Muscle of leg (tissue), 16 donors: ENCODE measurements at places on chromosomes 12 and 14. TPM values are rescaled to one million over a fixed set of nuclear protein-coding genes. Genes with fewer than 3 reads are reported as not detected.

Gene CDKL1
- 4.0 TPM for polyA plus RNA-seq

Gene KCNMB4
- 20.9 TPM for polyA plus RNA-seq

GRCh38 chr14:77508876-77509275 lies 10.3 kb upstream of the ISM2 start:
- DNase-seq = no peak

GRCh38 chr14:69153873-69154270 lies 953 bp upstream of the DCAF5 start:
- peak; percentile 73 for DNase-seq

Gene FOXN4
- polyA plus RNA-seq = 0.11 TPM

Gene ATG101
- 34.9 TPM for polyA plus RNA-seq

GRCh38 chr12:57011438-57012424 lies 4.6 kb downstream of the TAC3 start:
- DNase-seq = no peak

DNA sequence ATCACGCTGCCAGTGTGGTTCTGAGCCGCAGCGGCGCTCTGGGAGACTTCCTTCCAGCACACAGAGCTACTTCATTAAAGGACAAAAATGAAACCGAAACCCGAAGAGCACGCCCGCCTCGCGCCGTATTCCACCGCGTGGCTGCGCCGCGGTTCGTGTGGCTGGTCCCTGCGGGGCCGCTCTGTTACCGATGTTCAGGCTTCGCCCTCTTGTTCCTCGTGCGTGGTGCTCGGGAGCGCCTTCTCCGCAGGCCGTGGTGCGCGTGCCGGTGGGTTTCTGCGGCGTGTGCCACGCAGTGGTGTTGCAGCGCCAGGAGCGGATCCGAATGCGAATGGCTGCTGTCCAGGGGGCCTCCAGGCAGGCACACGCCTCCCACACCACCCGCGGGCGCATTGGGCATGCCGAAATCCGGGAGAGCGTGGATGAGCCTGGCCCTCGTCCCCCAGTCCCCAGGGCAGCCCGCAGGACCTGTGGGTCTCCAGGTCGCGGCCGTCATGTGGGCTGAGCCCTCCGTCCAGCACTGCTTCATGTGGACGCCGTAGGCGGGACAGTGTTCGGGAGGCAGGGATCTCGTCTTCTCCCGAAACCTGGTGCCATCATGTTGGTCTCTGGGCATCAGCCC lies 91.2 kb downstream of the ADGRD1 start:
- DNase-seq = no peak

DNA sequence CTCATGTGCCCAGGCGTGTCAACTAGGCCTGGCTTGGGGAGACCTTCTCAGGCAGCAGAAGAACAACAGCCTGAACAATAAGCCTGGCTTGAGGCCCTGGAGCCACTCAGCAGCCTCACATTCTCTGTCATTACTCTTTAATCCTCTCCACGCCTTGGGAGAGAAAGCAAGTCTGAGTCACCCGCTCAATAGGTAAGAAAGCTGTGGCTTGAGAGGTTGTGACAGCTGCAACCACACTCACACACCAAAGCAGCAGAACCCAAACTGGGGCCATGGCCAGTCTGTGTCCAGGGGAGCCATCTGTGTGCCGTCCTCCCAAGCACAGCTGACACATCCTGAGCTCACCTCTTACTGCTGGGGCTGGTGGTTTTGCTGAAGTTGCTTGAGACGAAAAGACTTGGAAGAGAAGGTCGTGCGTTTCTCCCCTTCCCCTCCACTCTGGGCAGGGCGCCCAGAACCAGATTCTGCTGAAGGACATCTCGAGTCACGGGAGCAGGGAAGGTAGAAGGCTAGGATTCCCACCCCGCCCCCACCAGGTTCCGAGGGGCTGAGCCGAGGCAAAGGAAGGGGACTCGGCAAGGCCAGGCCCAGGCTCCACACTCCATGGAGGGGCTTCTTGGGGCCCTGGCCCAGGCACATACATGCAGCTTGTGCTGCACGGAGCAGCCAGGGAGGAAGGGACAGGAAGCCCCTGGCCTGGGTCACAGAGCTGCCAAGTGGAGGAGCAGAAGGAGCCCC lies 5.5 kb downstream of the TMEM63C start:
- peak; percentile 14 for DNase-seq

Gene PLXNC1
- 19.0 TPM for polyA plus RNA-seq

DNA sequence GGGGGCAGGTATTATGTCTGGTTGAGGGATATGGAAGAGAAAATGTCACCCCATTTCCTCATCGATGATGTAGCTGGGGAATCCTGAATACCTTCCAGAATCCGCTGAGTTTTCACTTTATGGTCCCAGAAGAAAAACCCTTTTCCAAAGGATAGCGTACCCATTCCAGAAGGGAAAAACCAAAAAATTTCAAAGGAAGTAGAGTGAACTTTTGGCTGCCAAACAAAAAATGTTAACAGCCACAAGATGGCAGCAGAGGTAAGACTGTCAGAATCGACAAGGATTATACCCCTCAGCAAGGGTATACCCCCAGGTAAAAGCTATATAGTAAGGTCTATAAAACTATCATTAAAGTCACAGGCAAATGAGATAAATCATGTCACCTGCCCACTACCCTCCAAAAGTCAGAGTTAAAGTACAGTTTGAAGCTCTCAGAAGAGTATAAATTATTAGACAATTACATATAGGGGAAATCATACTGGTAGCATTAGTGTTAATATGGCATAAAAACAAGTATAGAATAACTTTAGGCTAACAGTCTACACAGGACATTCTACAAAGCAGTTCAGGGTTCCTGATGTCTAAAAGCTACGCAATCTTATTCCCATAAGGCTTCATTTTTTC lies 18.0 kb downstream of the ACIN1 start:
- DNase-seq = peak; percentile 44

DNA sequence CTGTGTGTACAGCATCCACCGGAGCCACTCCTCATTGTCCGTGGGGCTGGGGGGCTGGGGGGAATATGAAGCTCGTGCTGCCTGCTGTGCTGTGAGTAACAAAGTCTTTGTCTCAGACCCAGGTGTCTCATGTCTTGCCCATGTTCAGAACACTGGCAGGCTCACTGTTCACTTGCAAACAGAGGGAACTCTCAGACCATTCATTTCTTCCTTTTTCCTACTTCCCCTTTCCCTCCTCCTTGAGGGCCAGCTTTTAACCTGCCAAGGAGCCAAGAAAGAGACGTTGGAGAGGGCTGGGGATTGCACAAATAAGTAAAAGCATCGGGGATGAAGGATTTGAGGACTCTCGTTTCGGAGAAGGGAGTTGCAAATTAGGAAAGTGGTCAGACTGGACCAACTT lies 21.6 kb downstream of the GPR132 start:
- DNase-seq = no peak

DNA sequence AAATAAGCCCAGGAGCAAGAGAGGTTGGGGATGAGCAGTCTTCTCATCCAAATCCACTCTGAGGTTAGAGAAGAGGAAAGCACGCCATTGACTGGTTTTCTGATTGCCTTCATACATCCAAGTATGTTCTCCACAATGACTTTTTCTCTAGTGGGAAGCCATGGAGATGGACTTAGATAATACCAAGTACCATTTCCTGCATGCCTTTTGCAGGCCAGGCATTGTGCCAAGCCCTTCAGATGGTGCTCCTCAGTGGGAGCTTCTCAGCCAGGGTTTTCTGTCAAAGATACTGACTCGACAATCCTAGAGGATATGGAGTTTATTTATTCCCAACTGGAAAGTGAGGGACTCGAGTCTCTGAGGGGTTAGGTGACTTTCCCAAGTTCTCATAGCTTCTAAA lies 218.0 kb downstream of the ZFP36L1 start:
- DNase-seq = no peak

DNA sequence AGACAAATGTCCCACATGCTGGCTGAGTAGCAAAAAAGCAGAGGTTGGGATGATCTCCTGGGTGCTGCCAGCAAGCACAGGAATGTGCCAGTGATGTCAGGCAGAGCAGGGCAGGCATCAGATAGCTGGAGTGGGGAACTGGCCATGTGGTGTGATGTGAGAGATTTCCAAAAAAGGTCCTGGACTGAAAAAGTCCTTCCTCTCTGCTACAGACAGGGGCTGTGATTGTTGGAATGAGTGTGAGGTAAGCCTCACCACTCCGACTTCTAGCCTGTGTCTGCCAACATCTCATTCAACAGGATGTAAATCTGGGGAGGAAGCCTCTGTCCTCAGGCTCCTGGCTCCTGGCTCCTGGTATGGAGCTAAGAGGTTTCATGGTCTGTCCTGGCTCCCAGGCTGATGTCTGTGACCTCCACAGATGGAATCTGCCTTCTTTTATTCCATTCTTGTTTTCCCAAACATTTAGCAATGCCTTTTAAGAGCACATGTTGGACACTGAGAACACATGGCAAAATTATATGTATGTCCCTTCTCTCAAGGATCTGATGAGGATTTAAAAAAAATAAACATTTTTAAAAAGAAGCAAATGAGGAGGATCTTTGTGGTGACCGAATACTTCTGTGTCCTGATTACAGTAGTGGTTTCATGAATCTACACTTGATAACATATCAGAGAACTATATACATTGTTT lies 50.1 kb upstream of the STK38L start:
- peak; percentile 25 for DNase-seq

Gene AQP6
- polyA plus RNA-seq = 0.16 TPM

- no peak for DNase-seq
These were observed 7.8 kb downstream of the RNF41 start for GRCh38 chr12:56213878-56214277.

GRCh38 chr12:40937891-40938290 lies 245.7 kb downstream of the CNTN1 start:
- no peak for DNase-seq

- DNase-seq = no peak
These were observed 126.5 kb downstream of the PDE3A start for GRCh38 chr12:20494851-20495250.

- no peak for DNase-seq
These were observed 8.5 kb upstream of the PRKAB1 start for GRCh38 chr12:119659289-119659897.

DNA sequence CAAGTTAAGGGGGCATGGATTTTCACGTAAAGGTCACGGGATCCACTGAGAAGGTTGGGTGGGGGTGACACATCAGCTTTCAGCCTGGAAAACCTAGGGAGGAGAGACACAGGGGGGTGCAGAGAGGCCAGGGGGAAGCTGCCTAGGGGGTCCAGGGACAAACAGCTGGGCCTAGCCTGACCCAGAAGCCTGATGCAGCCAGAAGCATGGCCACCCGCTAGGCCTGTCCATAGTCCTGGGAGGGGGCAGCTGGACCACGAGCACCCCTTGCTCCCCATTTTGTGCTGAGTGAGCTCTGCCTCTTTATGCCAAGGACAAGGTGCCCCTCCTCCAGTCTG lies 322.7 kb upstream of the RTL1 start:
- DNase-seq = no peak

GRCh38 chr14:103057028-103057371 lies 349 bp downstream of the CDC42BPB start:
- DNase-seq = no peak

- DNase-seq = no peak
These were observed 23.6 kb downstream of the FBRSL1 start for GRCh38 chr12:132513458-132514135.

GRCh38 chr12:131366261-131366871 lies 344.5 kb upstream of the SFSWAP start:
- no peak for DNase-seq

Gene GUCY2C
- polyA plus RNA-seq = 0.22 TPM
